ENCODE measurements at places on chromosomes 7 and 10.

- DNase-seq, result no peak
These were observed 129.8 kb upstream of the FAM20C start for GRCh38 chr7:62361-63116.

DNA sequence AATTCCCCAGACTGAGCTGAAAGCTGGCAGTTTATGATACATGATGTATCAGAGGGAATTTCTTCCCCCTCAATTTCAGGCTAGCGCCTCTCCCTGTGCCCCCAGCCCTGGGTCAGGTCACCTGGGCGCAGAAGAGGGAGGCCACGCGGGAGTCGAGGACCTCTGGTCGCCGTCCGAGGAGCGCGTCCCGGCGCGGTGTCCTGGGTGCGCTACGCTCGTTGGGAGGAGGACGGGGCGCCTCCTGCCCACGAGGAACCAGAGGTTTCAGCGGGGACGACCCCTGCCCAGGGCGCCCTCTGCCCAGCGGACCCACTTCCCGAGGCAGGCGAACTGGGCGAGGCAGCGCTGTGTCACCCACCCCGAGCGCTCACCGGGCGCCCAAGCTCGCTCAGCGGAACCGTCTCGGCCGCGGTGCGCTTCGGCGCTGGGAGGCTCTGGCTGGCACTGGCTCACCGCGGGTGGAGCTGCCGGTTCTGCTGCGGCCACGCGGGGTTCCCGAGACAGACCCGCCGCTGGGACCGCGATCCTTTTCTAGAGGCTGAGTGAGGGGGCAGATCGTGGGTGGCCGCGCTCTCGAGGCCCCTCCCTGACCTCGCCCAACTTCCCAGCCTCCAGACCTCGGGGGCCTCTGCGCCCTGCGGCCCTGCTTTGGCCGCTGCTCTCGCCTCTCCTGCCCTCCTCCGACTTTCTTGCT lies at the start of gene FAM237B:
FAM237B (minus strand) TSS at position 504 of the 694 bp plus-strand sequence. CDS start 1,556 bp downstream, outside the sequence.
- DNase-seq, result no peak

DNA sequence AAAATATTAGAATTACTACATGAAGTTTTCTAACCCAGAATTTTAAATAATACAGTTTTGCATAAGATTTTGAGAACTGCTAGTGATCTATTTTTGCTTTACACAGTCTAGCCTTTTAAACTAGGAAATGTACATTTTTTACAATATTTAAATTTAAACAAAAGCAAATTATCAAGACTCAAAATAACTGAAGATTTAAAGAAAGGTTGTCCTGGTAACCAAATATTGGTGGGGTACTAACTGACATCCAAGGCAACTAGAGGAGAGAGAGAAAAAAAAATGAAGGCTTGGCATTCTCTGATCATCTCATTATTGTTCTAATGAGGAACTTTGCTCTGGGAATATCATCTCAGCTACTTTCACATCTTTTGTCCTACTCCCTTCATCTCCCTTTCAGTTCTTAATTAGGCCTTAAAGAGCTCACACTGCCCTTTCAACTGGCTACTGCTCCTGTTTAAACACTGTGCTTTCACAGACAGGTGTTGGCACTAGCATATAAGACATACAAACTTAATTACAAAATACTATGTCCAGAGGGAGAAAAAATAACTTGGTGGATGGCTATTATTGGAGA lies 33.7 kb downstream of the RAB11FIP2 start:
- DNase-seq, result no peak

GRCh38 chr10:100824886-100825285 lies 79.5 kb downstream of the PAX2 start:
- no peak for DNase-seq

DNA sequence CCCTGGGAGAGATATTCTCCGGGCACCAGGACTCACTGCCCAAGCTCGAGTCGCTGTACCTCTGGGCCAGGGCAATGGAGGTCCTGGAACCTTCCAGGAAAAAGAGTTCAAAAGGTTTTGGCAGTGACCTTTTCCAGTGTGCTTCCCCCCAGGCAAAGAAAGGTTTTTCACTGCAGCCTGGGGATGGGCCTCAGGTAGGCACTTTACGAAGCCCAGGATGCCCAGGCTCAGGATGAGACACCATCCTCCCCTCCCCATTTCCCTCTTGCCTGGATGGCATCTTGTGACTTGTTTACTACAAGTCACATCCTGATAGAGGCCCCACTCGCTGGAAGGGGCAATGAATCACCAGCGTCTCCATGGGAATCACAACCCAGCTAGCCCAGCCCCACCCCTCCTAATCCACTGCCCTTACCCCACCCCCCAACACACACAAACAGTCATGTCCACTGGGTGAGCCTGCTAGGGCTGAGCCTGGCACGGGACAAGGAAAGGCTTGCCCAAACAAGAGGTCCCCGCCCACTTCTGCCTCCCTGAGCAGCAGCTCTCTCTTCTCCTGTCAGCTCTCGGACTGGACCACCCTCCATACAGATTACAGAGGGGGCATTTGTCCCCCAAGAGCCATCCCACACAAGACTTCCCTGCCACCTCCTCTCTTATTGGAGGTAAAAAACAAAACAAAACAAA lies 93.8 kb upstream of the SMNDC1 start:
- no peak for DNase-seq

GRCh38 chr10:86013568-86013967 lies 353.0 kb downstream of the GRID1 start:
- no peak for DNase-seq

GRCh38 chr10:84659027-84659426 lies 330.6 kb downstream of the CCSER2 start:
- no peak for DNase-seq

DNA sequence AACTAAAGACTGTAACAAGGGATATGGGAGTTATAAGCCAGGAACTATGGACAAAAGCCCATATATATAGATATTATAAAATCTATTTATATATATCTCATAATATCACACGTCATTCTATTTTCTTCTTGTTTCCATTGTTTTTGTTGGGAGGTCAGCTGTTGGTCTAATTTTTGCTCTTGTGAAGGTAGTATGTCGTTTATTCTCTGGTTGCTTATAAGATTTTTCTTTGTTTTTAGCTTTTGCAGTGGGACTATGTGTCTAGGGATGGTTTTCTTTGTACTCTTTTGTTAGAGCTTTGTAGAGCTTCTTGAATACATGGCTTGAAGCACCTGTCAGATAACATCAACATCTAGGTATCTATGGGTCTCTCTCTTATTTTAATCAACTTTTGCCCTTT lies 14.0 kb downstream of the ARL4A start:
- DNase-seq, result no peak

DNA sequence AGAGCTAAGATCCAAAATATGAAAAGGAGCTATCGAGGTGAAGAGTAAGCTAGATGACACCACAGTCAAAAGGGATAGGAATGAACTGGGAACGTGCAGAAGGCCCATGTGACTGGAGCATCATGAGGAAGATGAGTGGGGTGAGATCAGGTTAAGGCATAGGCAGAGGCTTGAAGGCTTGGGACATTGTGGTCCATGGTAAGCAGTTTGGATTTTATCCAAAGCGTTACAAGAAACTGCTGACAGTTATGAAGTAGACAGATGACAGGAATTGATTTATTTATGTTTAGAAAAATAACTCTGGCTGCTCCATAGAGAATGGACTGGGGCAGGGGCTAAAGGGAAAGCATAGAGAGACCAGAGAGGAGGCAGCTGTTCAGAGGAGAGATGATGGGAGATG lies 18.1 kb upstream of the PANK1 start:
- no peak for DNase-seq

- no peak for DNase-seq
These were observed 47.3 kb downstream of the ST8SIA6 start for GRCh38 chr10:17407047-17407446.

DNA sequence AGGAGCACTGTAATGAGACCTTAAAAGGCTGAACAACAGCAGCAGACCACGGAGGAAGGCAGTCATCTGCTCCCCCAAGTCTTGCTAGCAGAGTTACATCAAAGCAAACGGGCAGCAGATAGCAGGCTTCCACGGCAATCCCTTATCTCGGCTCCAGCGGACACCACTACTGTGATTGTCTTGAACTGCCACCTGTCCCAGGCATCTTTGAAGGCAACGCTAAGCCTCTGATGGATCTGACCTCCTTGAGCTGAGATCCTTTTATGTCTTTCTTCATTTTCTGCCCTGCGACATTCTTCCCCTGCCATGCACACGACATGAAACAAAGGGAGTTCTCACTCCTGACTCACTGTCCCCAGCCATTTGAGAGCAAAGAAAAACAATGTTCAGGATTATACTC lies 111.7 kb downstream of the GLI3 start:
- no peak for DNase-seq

GRCh38 chr10:68139448-68140272 lies 30.4 kb downstream of the MYPN start:
- DNase-seq, result no peak

DNA sequence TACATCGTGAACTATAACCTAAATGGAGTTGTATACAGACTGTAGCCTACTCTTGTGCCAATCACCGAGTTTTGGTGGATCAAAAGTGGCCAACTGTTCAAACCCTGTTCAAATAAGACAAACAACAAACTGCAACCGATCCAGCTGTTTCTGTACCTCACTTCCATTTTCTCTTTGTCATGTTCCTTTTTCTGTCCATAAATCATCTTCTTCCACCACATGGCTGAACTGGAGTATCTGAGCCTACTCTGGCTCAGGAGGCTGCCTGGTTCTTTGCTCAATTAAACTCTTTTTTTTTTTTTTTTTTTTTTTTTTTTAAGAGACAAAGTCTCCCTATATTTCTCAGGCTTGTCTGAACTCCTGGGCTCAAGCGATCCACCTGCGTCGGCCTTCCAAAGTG lies 59.0 kb upstream of the NPVF start:
- no peak for DNase-seq

DNA sequence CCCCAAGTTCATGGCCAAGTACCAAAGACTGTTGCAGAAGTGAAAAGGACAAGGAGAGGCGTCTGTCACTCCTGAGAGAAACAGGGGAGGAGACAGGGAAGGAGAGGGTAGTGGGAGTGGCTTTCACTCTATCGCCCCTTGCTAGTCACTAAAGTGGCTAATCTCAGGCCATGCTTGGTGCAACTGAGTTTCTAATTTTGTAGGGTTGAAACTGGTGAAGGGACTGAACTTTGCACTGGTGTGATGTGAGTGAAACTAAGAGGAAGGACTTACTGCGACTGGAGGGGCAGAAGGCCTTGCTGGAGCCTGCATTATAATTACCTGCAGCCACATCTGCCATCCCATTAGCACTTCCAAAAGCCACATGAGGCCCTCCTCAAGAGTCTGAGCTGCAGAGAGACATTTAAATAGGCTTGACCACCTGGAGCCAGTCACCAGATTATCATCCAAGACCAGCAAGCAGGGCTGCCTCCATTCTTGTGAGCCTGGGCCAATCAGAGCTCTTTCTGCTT lies 107.2 kb upstream of the EEPD1 start:
- DNase-seq, result no peak

DNA sequence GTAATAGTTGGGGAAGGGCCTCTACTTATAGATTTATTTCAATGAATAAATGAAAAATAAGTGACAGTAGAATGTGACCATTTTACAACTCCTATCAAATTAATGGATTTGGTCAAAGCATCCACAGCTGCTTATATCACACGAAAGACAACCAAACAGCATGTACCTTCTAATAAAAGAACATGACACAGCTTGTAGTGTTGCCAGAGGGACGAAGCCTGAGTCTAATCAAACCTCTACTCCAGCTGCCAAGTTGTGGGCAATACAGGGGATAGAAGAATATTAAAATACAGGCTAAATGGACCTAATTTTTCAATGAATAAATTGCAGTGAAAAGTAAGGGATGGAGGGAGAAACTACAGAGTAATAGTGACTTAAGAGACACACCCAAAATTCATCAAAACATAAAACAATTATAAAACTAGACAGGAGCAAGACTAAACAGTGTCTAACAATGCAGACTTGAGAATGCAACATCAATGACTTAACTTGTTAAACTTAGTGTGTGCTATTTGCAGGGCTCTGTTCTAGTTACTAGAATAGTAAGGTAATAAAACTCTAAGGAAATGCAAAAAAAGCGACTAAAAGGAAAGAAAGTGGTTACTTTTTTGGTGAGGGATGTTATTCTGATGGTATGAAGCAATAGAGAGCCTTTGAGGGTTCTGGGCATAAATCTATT lies 853.8 kb downstream of the GRM8 start:
- no peak for DNase-seq

- DNase-seq, result no peak
These were observed 27.7 kb upstream of the CAMK1D start for GRCh38 chr10:12321641-12322040.

GRCh38 chr10:93071674-93072224 lies 1.9 kb upstream of the CYP26A1 start:
- DNase-seq, result no peak

GRCh38 chr10:32995751-32996150 lies 37.7 kb upstream of the ITGB1 start:
- DNase-seq, result no peak

DNA sequence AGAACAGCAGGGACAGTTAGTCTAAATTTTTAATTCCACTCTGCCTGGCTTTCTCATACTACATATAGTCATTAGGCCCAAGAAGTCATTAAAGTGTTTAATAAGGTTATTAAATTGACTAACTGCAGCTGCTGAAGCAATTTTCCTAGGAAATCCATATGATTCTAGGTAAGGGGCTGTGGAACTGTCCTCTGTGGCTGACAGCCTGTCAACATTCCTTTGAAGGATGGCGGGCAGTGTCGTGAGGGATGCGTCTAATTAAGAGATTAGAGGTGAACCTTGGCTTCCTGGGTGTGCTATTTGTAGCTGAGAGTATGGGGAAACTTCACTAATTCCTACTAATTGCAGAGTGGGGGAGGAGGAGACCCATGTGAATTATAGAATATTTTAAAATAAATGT lies 64.6 kb downstream of the SNX10 start:
- DNase-seq, result no peak

- no peak for DNase-seq
These were observed 493.8 kb downstream of the ARL4A start for GRCh38 chr7:13181216-13181615.

- DNase-seq, result no peak
These were observed 84.4 kb upstream of the BET1 start for GRCh38 chr7:94088560-94088959.

- DNase-seq, result no peak
These were observed 1.2 kb upstream of the CALU start for GRCh38 chr7:128737867-128738385.

DNA sequence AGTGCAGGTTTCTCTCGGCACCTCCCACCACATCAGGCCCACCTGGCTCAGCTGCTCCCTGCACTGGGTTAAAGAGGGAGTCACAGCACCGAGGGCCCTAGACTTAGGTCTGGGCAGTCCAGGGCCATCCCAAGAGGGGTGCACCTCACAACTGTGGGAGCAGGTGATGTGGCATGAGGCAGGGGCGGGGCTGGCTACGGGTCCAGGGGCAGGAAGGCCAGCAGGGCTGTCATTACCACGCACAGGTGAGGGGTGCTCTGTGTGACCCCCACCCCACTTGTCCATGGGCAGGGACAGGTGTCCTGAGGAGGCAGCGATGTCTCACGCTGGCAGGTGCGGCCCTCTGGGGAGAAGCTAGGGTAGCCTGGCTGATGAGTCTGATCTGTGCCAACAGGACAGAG lies 40.5 kb upstream of the DPYSL4 start:
- no peak for DNase-seq

GRCh38 chr7:48074204-48074654 lies 14.8 kb upstream of the UPP1 start:
- DNase-seq, result no peak

Measured in GM10248 (cell line).